ENCODE measurements at places on chromosomes 11 and 22.
A peak's percentile ranks its signal among the peaks of the same experiment; 100 is the strongest.

GRCh38 chr11:66002648-66003225 lies 434 bp downstream of the BANF1 start:
- DNase-seq, result peak; percentile 38

GRCh38 chr11:47398011-47398410 lies 10.4 kb upstream of the SLC39A13 start:
- no peak for DNase-seq

- DNase-seq, result no peak
Measured at GRCh38 chr11:29095821-29096220, 921.0 kb downstream of the KCNA4 start.

- peak; percentile 83 for DNase-seq
Measured at GRCh38 chr11:12841946-12842630, 167.0 kb upstream of the RASSF10 start.

- peak; percentile 84 for DNase-seq
Measured at GRCh38 chr22:32623943-32624342, 149.3 kb downstream of the FBXO7 start.

- no peak for DNase-seq
Measured at GRCh38 chr11:94199136-94200130, 70.8 kb downstream of the PANX1 start.

- DNase-seq, result no peak
Measured at GRCh38 chr11:22433094-22433455, 94.9 kb downstream of the SLC17A6 start.

DNA sequence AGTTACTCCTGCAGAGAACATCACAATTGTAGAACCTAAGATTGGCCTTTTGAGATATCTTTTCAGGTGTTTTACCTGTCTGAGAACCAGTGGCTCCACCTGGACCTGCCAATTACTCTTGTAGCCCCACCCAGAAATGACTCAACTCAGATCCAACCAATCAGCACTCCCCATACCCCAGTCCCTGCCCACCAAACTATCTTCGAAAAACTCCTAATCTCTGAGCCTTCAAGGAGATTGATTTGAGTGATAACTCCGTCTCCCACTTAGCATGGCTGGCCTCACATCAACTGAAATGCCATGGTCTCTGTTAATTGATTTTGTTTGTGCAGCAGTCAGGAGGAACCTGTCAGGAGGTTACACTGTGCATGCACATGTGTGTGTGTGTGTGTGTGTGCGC lies 103.6 kb downstream of the MTNR1B start:
- no peak for DNase-seq

GRCh38 chr11:36121054-36121453 lies 168.2 kb downstream of the COMMD9 start:
- no peak for DNase-seq

DNA sequence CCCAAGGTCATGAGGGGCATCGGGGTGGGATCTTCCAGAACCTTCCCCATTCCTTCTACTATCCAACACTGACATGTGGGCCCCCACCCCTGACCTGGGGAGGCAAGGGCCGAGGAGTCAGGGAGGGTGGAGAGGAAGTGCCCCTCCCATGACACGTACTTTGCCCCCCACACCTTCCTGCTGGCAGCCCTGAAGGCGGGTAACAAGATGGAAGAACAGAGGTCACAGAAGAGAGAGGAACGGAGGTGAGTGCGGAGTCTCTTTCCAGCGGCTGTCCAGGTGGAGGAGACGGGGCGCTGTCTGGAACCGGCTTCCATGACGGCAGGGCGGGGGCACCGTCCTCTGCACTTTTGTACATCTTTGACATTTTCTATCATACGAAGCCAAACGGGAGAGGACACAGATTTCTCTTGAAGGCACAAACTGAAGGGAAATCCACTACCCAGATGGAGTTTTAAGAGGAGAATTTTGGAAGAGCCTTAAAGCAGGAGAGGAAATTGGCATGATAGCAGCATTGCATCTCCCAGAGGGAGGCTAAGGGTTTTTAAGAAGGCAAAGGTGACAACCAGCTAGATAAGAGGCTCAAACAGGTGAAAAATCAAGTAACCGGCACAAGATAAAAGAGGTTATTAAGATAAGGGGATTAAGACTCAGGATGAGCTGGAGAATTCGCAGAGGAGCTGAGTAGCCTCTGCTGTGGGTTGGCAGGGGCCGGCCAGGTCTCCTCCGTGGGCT lies 16.7 kb downstream of the OSBPL5 start:
- DNase-seq, result no peak

DNA sequence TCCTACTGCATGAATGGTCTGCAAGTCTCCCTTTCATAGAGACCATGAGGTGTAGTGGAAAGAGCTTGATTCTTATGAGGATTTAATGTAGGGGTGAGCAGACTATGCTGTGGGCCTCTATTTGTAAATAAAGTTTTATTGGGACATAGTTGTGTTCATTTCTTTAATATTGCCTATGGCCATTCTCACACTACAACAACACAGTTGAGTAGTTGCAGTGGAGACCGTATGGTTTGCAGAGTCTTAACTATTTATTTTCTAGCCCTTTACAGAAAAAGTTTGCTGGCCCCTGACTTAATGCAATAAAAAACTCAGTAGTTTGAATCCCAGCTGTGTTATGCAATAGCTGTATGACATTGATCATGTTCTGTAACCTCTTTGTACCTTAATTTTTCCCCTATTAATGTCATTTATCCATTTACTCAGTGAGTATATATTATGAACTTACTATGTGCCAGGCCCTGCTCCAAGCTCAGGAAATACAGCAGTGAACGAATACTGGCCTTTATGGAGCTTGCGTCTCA lies 106.3 kb downstream of the ATXN10 start:
- DNase-seq, result no peak

DNA sequence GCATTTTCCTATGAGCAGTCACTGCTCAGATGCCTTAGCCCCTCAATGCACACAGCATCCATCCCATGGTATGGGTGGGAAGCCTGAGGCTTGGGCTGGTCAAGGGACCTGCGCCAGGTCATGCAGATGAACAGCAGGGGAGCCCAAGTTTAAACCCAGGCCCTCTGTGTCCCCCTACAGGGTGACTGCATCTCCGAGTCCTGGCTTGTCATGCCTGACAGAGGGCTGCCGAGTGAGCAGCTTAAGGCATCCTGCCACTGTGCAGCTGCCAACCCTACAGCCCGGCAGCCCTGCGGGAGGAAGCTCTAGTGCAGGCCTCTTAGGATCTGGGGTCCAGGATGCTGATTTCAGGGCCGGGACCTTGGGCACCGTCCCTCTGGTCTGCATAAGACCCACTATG lies 10.0 kb downstream of the IL2RB start:
- no peak for DNase-seq

GRCh38 chr22:25111579-25112517 lies 87.8 kb upstream of the CRYBB3 start:
- DNase-seq, result no peak

DNA sequence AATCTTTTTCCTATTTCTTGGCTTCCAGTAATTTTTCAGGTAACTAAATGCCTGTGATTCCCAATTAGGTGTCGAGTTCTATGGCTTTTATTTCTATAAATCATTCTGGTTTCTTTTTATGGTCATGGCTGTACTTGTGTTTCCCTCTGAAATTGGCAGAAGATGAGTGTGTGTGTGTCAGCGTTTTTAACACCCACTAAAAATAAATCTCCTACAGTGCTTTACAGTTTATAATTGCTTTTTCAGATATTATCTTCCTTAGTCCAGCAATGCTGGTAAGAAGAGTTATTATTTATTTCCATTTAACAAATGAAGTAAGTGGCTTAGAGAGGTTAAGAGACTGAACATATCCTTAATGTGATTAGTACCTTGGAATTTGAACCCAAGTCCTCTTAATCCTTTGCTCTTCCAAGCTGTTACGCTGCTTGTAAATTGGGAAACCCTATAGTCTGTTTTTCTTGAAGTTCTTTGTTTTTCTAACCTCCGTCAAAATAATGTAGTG lies 125.2 kb downstream of the TEAD1 start:
- no peak for DNase-seq

GRCh38 chr11:63985812-63986155 lies 454 bp upstream of the OTUB1 start:
- no peak for DNase-seq

DNA sequence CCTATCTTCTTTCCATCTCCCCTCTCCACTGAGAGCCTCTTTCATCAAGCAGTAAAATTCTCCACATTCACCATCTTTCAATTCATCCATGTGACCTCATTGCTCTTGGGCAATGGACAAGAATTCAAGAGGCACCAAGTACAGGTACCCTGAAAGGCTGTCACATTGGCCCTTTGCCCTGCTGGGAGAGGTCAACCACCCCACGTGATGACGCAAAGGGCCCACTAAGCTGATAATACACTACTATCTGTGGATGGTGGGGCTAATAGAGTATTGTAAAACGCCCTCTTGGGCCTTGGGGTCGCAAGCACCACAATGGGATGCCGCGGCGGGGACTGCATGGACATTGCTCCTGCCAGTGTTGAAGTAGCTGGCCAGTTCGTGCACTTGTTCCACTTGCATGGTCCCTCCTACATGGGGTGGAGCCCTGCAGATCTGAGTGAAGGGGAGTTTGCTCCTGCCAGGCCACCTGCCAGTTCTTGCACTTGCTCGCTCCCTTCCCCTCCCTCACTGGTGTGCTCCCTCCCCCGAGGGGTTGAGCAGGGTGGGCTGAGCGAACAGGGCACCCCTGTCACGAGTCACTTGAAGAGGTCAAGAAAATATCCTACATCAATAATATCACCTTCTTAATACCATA lies 1578.8 kb upstream of the RAG2 start:
- no peak for DNase-seq

GRCh38 chr11:87190071-87190470 lies 152.3 kb downstream of the TMEM135 start:
- DNase-seq, result no peak

DNA sequence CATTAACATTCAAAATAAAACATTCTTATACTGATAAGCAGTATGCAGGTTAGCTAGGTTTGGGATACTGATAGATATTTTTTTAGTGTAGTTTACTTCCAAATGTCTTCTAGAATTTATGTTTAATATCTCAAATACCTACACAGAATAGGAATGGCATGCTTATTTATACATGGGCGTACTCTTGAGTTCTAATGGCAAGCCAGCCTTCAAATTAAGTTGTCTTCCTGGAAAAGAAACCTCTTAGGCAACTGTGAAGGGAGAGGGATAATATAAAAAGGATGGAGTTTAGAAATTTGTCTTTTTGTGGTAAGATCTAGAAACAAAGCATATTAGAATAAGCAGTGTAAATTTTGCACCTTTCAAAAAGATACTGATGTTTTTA lies 65.4 kb downstream of the MTMR3 start:
- DNase-seq, result no peak

DNA sequence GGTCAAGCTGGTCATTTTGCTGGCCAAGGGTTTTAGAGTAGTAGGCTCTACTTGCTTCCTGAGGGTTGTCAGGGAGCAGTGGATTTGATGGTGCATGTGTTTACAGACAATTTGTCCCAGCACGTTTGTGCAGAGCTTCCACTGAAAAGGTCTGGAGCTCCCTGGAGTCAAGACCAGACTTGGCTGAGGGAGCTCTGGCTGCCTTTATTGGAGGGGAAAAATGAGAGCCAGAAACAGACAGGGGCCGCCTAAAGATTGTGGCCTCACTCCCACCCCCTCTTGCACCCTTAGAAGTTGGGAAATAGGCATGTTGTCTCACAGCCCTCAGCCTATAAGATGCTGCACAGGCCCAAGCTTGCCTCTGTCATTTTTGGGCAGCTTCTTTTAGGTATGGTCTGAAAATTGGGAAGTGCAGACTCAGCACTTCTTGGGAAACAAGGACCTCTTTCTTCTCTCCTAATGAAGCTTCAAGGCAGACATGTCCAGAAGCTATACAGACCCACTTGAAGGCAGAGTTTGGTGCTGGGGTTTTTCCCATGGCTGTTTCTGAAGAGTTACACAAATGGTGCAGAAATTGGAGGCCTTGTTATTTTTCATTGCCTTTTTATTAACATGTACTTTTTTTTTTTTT lies 55.1 kb downstream of the AMOTL1 start:
- no peak for DNase-seq

GRCh38 chr11:134003792-134004495 lies 47.2 kb upstream of the IGSF9B start:
- DNase-seq, result no peak

DNA sequence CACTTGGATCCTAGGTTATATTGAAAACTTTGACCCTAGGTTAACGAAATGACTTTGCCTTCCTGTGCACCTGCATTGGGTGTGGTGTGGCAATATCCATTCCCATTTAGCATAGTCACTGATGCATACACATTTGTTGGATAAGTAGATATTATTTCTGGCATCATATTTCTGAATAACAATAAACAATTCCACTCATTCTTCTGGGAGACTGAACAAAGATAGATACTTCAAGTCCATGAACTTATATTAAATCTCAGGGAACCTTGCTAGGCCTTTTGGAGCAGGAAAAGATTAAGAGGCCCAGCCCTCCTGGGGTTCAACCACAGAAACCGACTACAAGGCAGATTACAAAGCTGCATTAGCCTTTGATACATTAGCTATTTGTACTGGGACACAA lies 118.9 kb downstream of the MSANTD4 start:
- DNase-seq, result peak; percentile 22

DNA sequence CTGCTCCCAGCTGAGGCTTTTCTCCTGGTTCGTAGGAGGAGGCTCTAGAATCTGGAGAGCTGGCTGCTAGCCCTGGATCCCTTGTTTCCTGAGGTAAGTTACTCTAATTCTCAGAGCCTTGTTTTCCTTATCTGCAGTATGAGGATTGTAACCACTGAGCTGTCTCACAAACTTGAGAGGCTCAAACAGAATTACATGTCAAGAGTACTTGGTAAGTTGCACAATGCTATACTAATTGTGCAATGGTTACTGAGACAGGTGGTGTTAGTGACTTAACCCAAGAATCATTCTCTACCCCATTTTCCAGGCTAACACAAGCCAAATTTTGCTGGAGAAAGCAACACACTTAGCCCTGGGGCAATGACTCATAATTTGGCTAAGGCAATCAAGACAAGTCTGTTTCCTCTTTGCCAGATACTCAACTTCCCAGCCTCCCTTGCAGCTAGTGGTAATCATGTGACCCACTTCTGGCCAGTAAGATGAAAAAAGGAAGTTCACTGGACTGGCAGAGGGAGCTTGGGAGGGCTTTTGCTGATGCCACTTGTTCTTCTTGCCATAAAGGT lies 348.0 kb downstream of the TENM4 start:
- peak; percentile 90 for DNase-seq

GRCh38 chr11:81887671-81888070 lies 846.0 kb downstream of the FAM181B start:
- DNase-seq, result no peak

DNA sequence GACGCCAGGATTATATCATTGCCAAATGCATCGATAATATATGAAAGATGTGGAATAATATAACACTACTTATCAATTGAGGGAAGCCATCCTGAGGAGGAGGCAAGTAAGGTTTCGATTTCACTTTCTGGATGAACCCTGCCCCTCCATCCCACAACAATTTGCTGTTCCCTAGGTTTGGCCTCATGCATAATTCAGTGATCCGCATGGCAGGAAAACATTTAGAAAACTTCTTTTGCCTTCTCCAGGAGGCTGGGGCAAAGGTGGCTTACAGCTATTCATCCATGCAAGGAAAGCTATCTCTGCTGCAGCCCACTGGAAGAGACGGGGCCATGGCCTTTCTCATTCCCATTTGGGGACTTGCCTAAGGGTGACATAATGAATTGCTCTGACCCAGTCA lies 489.4 kb upstream of the CADM1 start:
- no peak for DNase-seq

- no peak for DNase-seq
Measured at GRCh38 chr11:34189191-34189590, 83.8 kb downstream of the NAT10 start.

GRCh38 chr11:2194877-2195755 lies 23.5 kb upstream of the TH start:
- peak; percentile 15 for DNase-seq

GRCh38 chr22:36358533-36359469 lies 29.0 kb downstream of the MYH9 start:
- no peak for DNase-seq
